ENCODE measurements at places on chromosomes 16 and 17.
A peak's percentile ranks its signal among the peaks of the same experiment; 100 is the strongest.

GRCh38 chr17:73985466-73986015, 217.9 kb upstream of the RPL38 start:
- no peak for DNase-seq

- no peak for DNase-seq
Observed at GRCh38 chr17:55423535-55423934, 1.9 kb upstream of the MMD start.

- no peak for DNase-seq
Observed at GRCh38 chr17:73281928-73282327, 20.2 kb upstream of the CPSF4L start.

GRCh38 chr16:19696328-19696727, 21.7 kb downstream of the KNOP1 start:
- DNase-seq, result peak; percentile 72

GRCh38 chr16:83849421-83849820, 41.6 kb downstream of the HSBP1 start:
- DNase-seq, result no peak

DNA sequence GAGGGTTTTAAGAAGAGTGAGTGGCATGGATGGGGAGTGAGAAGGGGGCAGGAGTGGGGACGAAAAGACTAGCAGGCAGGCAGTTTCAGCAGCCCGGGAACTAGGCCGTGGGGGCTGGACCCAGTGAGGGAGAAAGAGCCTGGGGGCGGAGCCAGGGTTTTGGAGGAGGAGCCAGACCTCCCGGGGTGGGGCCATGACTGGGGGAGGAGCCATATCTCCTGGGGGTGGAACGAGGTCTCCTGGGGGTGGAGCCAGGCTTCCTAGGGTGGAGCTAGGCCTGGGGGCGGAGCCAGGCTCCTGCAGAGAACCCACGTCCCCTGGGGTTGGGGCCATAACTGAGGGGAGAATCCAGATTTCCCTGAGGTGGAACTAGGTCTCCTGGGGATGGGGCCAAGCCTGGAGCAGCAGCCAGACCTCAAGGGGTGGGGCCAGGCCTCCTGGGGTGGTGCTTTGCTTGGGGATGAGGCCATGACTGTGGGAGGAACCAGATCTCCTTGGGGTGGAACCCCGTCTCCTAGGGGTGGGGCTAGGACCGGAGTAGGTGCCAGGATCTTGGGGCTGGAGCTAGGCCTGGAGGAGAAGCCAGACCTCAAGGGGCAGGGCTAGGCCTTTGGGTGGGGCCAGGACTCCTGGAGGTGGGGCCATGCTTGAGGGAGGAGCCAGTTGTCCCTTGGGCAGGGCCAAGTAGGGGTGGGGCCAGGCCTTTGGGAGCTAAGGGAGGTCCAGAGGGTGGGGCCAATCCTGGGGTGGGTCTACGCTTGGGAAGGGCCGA, 41.7 kb upstream of the JPH3 start:
- DNase-seq, result peak; percentile 61

DNA sequence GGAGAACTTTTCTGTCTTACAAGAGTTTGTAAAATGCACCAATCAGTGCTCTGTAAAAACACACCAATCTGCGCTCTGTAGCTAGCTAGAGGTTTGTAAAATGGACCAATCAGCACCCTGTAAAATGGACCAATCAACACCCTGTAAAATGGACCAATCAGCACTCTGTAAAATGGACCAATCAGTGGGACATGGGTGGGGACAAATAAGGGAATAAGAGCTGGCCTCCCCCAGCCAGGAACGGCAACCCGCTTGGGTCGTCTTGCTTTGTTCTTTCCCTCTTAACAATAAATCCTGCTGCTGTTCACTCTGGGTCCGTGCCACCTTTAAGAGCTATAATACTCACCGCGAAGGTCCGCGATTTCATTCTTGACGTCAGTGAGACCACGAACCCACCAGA, 18.5 kb upstream of the KCNG4 start:
- DNase-seq, result no peak

DNA sequence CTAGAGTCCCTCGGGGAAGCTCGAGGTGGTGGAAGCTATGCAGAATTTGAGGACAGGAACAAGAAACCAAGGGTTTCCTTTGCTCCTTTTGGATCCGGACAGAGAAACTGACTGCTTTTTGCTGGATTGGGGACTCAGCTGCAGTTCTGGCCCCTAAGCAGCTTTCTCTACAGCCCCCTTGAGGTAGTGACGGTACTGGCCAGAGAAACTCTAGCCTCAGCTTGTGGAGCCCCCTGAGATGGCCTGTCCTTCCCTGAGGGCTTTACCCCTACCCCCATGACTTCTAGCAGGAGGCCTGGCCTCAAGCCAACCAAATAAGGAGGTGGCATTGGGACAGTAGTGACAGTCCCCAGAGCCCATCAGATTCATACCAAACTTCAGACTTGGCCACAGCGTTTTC, 118.1 kb downstream of the IRX5 start:
- DNase-seq, result no peak

DNA sequence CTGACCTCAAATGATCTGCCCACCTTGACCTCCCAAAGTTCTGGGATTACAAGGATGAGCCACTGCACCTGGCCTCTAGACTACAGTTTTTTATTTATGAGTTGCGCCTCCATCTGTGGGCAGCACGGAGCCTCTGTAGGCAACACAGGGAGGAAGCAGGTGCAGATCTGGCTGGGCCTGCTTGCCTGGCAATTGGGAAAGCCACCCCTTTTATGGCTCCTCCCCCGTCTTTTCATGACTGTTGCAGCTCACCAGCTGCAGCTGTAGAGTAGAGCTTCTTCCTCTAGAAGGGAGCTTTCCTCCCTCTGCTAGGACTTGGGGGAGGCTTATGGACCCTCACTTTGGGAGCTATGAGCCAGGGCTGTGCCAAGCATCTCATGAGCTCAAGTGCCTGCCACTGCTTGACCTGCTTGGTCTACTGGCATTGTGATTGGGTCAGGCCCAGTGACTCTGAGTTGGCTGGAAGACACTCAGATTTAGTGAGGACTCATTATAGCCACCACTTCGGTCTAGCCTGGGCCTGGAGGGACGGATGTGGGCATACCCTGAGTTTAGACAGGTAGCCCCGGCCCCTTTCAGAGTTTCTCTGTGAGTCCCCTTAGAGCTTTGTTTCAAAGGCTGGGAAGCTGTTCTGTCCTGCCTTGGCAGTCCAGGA, 6.9 kb upstream of the SLC7A6 start:
- peak; percentile 61 for DNase-seq

- DNase-seq, result no peak
Observed at GRCh38 chr17:63626551-63627180, 4.4 kb downstream of the MAP3K3 start.

- peak; percentile 85 for DNase-seq
Observed at GRCh38 chr16:2467528-2468232, 3.4 kb upstream of the NTN3 start.

- DNase-seq, result no peak
Observed at GRCh38 chr17:42252597-42253550, 23.3 kb downstream of the STAT5B start.

- DNase-seq, result no peak
Observed at GRCh38 chr16:51084074-51084928, 66.8 kb downstream of the SALL1 start.

DNA sequence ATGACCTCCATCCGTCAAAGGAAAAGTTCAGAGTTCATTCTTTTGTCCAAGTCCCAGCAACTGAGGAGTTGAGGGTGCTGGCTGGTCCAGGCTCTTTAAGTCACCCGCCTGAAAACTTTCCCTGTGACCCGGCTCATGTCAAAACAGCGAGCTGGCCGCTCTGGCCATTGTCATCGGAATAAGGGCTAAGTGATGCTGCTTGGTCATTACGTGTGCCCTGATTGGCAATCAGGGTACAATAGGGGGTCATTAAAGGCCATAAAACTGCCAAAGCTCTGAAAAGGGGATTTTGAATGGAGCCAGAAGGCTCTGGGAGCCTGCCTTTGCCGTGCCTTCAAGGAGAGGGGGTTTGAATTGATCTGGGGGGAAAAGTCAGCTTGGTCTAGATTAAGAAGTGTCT, 88.5 kb upstream of the IRX3 start:
- no peak for DNase-seq

GRCh38 chr17:5516060-5516792, 29.9 kb downstream of the MIS12 start:
- no peak for DNase-seq

DNA sequence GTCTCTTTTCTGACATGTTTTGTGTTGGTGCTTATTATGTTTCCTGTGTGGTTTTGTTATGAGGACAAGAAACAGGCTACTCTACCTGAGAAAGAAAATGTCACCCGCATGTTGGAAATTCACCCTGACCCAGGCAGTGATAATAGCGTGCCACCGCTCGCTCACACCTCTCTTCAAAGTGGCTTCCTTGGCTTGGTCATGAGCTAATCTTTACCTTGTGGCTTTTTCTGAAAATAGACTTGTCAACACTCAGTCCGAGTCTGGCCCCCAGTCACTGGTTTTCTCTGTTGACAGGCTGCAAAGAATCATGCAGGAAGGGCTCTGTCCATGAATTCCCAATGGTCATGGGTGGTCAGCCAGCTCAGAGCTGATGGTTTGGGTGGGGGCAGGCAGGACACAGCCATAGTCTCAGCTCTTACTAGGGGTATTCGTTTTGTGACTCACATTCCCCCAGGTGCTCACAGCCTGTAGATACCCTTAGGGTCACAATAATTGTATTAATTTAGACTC, 121.3 kb upstream of the CACNG5 start:
- DNase-seq, result no peak

DNA sequence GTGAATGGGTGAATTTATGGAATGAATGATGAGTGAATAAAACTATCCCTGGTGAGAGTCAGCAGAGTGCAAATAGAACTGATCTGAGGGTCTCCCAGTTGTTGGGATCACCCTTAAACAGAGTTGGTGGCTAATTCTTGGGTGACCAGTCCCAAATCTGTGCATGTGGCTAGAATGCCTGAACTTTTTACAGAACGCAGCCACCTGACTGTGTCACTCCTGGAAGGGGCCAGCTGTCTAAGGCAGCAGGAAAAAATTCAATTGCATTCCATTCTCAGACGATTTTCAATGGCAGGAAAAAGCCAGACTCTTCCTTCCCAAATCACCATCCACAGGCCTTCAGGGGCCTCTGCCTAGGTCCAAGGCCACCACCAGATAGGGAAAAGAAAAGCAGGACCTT, 43.5 kb downstream of the BEAN1 start:
- DNase-seq, result no peak

DNA sequence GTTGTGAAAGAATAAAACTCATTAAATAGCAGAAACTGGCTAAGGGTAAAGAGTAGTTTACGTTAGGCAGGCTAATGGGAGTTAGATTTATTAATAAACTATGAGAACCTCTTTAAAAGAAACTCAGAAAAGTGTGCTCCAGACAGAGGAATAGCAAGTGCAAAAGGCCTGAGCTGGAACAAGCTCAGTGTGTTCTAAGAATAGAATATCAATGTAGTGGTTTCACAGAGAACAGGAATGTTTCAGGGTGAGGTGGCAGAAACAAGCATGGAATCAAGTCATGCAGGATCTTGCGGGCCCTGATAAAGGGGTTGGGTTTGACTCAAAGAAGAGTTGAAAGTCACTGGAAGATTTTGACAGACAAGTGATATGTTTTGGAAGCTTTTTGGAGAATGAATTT, 164.0 kb upstream of the HS3ST3A1 start:
- DNase-seq, result no peak

DNA sequence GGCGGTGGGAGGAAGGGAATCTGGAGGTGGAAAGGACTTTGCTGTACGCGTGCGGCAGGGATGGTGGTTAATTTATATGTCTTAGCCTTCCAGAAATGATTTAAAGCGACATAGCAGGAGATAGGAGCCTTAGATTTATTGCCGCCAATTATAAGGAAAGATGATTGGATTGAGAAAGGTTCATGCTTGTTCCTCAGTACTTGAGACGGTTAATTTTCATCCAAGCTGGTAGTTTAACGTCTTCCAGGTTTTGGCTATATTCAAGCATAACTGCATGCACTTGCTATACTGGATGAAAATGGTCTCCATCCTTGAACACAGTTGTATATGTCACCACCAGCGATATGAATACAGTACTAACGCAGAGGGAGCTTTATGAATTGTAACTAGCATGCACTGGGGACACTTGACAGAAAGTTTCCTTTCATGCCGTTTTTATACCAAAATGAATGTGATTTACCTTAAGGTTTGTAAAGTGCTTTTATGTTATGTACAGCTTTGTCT, 610 bp upstream of the PEX12 start:
- DNase-seq, result no peak

DNA sequence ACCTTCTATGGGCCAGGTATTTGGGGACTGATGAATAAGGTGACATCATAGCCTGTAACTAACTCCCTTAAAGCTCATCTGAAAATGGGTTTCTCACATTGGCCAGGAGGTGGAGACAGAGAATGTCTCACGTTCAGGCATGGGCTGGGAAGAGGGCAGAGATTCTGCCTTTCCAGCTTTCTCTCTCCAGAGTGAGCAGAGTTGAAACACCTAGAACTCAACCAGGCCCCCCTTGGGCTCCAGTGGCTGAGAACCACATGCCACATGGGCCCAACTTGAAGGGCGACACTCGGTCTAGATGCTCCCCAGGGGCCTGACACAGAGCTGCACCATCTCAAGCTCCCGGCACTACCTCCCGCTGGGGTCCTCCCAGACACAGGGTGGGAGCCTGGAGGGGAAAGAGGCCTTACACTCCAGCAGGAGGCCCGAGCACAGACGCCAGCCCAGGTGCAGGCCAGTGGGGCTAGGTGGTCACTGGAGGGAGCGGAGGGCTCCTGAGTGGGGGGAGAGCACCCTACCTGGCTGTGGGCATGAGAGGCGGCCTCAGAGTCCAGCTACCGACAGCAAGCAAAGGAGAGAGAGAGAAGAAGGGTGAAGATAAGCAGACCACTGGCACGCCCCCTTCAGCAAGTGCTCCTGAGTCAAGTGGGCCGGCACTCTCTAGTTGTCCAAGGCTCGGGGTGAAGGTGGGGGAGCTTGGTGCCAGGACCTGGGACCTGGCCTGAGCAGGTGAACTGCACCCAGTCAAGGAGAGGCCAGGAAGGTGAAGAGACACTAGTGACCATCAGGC, 55.9 kb downstream of the MYO18A start:
- DNase-seq, result peak; percentile 85

DNA sequence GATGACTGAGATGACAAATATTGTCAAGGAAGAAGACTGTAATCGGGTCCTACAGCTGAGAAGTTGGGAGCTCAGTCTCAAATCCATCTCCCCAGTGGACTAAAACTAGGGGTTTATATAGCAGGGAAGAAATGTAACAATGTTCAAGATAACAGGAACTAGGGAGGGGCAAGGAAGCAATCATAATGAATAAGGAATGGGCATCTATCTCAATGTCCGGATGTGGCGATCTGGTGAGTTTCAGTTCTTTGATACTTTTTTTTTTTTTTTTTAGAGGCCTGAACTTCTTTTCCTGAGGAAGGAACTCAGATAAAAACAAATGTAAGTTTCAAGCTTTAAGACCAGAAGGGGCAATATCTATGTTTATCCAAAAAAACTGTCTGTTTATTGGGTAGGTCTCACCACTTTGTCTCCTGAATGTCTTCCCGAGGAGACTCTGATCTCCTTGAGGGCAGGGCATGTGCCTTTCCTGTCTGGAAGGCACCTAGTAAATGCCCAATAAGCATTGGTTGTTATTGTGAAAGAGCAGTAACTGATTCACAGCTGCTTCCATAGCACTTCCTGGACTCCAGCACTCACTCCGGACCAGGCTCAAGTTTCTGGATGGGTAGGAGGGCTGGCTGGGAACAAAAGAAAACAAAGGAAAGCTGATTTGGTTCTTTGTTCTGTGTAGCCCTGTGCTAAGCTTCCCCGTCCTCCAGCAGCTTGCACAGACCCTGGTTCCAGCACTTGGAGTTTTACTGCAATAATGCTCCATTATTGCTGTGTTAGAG, 51.9 kb downstream of the MEOX1 start:
- no peak for DNase-seq

GRCh38 chr17:17541640-17542001, 45.4 kb upstream of the RASD1 start:
- no peak for DNase-seq

- DNase-seq, result peak; percentile 62
Observed at GRCh38 chr16:72467157-72467759, 295.3 kb upstream of the PMFBP1 start.

Measured in suppressor macrophage treated with lipopolysaccharide for 1 hour (primary cell).